ENCODE measurements at places on chromosomes 16 and 17.

GRCh38 chr16:81996664-81997509 lies 14.4 kb downstream of the SDR42E1 start:
- no peak for DNase-seq

DNA sequence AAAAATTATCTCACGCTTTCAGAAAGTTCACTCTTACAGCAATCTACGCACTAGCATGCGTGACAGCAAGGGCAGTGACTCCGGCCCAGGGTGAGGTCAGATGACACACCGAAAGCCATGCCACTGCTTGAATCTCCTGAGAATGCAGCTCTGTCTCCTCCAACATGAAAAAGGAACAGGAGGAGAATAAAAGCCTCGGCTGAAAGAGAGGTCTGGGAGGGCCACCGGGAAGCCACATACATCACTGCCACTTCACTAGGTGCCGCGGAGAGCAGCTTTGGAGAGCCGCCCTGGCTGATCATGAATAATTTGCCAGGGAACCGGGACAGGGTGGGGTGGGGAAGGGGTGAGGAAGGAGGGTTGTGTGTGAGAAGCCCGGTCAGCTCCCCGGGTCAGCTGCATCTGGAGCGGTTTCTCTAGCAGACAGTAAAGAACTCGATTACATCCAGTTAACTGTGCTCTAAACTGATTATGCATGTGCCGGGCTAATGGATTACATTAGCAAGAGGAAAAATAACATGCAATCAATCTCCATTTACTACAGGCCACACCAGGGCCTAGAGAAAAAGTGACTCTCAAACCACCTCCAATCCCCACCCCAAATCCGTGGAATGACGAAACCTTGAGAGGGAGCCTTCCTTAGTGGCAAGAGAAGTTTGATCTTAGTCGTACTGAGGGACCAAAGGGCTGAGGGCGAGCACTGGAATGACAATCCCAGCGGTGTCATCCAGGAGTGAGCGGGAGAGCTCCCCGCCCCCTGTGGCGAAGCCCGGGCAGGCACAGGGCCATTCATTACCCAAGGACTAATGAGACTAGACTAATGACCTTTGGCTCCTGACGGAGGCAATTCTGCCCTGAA lies 100.3 kb downstream of the ZFHX3 start:
- no peak for DNase-seq

GRCh38 chr16:24372824-24373223 lies 116.7 kb downstream of the CACNG3 start:
- DNase-seq, result no peak

DNA sequence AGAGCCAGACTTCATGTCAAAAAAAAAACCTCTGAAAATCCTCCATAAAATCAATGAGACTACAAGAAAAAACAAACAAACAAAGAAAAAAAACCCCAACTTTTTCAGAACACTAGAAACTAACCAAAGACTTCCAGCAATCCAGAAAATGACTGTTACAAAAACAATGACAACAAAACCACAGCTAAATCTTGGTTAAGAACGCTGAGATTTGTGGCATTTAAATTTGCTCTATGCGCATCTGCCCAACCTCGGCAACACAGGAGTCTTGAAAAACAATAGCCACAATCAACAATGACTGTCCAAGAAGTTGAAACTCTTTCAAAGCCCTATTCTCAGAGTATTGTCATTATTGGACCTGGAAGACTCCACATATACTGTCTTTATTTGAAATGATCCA lies 402.4 kb downstream of the ZFHX3 start:
- no peak for DNase-seq

GRCh38 chr16:66226762-66227161 lies 139.7 kb upstream of the CDH5 start:
- no peak for DNase-seq

DNA sequence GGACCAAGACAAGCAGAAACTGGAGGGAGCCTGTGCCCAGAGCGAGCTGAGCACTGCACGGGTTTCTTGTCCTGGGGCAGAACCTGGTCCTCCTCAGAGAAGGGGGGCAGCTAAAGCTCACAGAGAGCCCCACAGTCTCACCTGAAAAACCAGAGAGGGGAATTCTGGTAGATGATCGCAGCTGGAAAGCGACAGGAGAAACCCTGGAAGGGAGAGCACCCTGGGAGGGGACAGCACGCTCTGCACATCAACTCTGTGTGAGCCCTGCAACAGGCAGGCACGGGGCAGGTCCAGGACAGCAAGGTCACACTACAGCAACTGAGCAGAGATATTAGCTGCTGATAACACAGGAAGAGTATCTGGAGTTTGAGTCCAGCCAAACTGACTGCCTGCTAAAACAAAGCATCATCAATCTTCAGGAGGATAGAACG lies 18.2 kb downstream of the ZCCHC14 start:
- no peak for DNase-seq

GRCh38 chr17:18139949-18140348 lies 31.4 kb downstream of the MYO15A start:
- DNase-seq, result no peak

- no peak for DNase-seq
Observed at GRCh38 chr17:58527949-58528348, 13.5 kb upstream of the MTMR4 start.

DNA sequence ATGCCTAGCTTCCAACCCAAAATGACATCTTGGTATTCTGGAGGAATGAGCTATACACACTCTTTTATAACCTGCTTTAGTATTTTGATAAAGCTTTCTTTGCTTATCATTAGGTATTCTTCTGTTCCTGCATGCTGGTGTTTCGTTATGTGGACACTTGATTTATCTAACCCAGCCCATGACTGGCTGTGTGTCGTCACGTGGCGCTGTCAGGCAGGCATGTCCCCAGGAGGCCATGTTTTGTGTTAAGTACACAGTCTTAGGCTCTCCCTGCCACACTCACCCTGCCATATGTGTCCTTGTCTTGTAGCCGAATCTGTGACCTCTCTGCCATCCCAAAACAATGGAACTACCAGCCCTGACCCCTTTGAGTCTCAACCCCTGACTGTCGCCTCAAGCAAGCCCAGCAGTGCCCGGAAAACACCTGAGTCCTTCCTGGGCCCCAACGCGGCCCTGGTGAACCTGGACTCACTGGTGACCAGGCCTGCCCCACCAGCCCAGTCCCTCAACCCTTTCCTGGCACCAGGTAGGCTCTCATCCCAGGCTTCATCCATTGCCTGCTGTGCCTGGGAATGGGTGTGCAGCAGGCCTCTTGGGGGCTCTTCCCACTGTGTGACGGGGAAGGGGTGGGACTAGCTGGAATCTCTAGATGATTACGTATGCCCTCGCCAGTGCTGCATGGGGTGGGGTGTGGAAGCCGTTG lies 30.8 kb downstream of the B9D1 start:
- no peak for DNase-seq

DNA sequence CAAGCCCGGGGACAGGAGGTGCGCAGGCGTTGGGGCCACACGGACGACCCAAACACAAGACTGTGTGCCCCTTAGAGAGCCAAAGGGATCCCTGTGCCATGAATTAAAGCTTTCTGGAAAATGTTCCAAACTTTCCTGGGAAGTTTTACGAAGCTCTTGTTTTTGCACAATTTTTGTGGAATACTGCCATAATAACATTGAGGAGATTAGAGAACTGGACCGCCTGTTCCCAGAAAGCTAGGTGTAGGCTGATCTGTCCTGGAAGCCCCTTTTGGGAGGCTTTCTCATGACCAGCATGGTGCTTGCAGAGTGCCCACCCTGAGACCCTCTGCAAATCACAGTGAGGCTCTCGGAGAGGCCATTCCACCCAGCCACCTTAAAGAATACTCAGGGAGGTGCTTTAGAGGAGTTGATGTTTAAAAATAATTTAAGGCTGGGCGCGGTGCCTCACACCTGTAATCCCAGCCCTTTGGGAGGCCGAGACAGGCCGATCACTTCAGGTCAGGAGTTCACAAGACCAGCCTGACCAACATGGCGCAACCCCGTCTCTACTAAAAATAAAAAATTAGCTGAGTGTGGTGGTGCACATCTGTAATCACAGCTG lies 1.1 kb downstream of the KDM8 start:
- DNase-seq, result no peak

Data from activated CD4-positive, CD25-positive, alpha-beta regulatory T cell (primary cell).